ENCODE measurements at places on chromosomes 7 and 10.

- DNase-seq, result no peak
Observed at GRCh38 chr7:129522971-129523340, 20.6 kb downstream of the SMKR1 start.

DNA sequence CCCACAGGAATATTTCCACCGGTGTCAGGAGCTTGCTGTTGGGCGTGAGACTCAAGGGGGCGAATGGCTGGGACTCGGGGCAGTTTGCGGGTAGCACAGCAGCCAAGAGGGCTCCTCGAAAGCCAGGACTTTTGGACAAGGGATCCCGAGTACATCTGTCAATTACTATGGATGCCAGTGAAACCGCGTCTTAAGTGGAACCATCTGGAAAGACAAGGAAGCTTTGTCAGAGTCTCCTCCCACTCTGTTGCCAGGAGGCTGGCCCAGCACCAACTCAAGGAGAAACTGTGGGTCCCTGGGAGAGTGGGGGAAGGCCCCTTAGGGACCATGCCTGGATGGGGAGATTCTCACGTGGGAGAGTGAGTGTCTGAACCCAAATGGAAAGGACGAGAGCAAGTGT is 57.1 kb downstream of the C10orf143 start:
- DNase-seq, result peak; percentile 78

DNA sequence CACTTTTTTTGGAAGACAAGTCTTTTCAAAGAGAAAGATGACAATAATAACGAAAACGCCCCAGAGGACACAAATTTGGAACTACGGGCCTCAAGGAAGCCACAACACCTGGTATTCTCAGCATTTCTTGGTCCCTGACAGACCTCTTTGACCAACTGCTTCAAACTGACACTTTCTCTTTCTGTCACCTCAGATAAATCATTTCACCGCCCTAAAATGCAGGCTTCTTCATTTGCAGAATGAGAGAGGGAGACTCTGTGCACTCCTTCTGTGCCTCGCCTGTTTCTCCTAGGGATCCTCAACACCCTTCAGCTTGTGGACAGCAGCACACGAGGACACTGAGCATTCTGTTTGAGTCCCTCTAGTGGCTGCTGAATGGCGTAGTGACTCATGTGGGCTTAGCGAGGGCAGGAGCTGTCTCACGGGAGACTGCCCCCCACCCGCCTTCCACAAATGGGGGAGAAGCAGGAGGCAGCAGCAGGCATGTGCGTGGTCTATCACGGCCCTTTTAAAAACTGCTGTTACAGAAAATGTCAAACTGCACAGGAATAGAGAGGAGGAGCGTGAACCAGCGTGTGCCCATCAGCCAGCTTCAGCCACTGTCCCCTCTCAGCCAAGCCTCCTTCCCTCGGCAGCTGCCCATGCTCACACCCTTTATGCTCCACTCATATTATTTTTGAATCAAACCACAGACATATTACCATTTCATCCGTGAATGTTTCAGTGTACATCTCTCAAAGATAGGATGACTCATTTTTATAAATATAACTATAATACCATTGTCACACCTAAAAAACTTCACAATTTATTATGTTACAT is 41.4 kb downstream of the GSDME start:
- peak; percentile 44 for DNase-seq

GRCh38 chr10:122636953-122637352 is 62.7 kb downstream of the C10orf120 start:
- no peak for DNase-seq

GRCh38 chr10:11499425-11500071 is 111.9 kb downstream of the USP6NL start:
- DNase-seq, result no peak

DNA sequence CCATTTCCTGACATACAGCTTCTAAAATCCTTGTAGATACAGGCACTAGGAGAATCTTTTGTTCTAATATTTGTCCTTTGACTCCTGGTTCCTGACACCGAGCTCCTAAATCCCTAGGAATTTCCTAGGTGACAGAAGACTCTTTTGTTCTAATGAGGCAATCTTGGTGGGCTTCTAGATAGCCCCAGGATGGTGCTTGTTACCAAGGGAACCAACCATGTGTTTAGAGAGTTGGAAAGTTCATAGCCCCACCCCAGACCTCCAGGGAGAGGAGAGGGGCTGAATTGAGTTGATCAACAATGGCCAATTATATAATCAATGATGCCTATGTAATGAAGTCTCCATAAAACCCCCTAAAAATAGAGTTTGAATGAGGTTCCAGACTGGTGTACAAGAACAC is 145.1 kb downstream of the JMJD1C start:
- no peak for DNase-seq

- DNase-seq, result no peak
Observed at GRCh38 chr7:5667391-5667790, 114.1 kb downstream of the RNF216 start.

- DNase-seq, result no peak
Observed at GRCh38 chr10:115003396-115003795, 65.4 kb downstream of the TRUB1 start.

- DNase-seq, result peak; percentile 66
Observed at GRCh38 chr7:105268511-105269392, 120.0 kb downstream of the SRPK2 start.

DNA sequence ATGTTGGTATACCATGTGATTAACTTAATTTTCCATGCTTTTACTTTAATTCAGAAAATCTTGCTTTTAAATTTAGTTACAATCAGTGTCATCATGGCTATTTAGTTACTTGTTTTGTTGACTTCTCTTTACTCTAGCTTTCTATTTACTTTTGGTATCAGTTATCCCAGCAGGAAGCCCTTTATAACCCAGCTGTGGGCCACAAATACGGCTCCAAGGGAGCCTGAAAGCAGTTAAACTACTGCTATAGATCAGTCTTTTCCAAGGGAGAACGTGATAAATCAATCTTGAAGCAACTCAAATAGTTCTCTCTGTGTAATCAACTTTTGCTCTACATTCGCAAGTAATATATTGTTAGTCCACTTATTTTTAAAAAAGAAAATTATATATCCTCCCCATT is 287.4 kb downstream of the CACNA2D1 start:
- no peak for DNase-seq

DNA sequence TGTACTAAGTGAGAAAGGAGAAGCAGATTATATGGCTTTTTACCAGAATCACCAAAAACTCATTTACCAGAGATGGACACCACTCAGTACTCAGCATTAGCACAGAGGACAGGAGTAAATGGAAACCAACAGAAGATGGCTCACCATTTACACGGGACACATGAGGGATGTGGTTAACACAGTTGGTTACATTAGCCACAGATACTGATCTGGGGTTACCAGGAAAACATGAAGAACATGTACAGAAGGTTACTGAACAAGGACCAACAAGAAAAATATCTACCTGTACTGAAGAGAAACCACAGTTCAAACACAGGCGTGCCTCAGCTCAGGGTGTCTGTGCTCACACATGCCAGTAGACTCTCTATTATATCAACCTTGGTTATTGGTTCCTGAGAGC is 1285.8 kb upstream of the SORCS1 start:
- DNase-seq, result no peak

DNA sequence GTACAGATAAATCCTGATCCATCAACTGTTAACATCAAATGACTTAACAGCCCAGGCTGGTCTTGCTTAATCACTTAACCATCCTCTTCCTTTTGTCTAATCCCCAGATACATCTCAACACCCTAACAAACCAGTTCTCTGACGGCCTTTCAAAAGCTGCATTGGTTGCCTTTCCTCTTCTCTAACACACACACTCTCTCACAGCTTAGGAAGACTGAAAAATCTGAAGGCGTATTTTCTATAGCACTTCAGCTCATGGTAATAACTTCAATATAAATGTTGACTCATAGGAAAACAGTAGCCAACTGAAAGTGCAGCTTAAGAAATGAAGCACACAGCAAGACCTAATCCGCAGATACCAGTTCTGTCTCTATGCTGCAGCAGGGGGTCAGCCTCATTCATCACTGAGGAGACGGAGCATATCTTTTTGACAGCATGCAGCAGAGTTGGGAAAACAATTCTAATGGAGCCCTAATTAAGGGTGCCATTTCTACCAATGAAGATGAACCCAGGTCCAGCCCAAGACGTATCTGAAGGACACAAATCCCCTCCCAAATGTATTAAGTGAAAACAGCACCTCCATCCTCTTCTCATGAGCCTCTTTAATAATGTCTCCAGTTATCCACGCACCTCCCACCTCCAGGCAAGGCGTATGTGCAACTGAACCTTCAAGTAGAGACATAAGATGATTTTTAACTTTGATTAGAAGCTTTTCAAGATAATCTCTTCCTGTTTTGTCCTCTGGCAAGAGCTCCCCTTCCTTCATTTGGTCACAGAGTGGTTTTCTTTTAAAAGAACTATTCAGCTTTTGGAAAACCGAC is 211.7 kb upstream of the NFE2L3 start:
- DNase-seq, result no peak

- DNase-seq, result peak; percentile 15
Observed at GRCh38 chr10:119917777-119918176, 25.2 kb downstream of the SEC23IP start.

DNA sequence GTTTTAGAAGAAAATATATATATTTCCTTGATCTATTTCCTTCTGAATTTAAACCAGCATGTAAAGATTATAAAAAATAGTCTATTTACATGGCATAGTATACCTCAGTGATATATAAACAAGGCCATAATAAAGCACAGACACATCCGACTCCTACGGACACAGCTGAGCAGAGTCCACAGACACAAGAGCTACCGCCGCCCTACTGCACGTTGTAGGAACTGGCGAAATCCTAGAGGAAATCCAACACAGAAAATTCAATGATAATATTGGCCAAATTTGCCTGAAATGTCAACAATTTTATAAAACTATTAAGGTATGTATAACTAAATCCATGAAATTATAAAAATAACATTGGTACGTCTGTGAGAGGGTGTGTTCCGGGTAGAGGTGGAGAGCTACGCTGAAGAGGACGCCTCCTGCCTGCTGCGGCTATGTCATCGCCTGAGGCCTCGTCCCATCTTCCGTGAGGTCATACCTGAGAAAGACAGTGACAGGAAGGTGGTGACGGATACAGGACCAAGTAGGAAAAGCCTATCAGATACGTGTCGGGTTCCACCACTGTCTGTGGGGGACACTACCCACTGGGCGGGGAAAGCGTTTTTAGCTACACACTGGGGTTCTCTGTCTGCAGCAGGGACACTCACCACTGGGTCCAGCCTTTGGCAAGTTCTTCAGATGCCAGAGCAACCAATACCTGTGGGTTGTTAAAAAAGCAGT is 29.3 kb upstream of the NCAPG2 start:
- DNase-seq, result no peak

GRCh38 chr10:80498078-80498832 is 39.4 kb upstream of the SH2D4B start:
- DNase-seq, result no peak

DNA sequence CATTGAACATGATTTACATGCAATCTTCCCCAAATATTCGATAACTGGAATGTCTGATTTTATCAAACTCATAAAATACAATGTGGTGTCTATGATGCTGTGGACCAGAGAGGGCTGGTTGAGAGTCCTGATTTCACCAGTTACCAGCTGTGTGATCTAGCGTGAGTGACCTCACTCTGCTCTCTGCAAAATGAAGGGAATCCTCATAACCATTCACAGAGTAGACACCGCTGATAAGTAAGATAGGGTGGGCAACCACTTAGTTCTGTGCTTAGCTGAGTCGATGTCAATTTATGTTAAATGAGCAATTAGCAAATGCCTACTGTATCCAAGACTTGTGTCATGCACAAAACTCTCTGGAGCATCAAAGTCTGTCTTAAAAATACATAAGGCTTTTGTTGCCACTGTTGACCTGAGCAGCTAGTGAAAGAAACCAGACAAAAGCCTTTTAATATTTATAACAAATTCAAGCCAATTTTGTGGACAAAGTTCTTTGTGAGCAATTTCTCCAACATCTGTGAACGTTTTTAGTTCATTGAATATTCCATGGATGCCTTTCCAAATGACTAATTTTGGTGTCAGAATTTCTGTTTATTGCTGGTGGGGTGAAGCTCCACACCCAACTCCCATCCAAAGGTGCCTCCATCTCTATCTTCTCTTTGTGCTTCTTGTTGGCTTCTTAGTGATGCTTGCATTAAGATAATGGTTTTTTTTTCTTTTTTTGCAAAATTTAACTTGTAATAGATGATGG is 314.2 kb downstream of the ADRA2A start:
- peak; percentile 66 for DNase-seq

- no peak for DNase-seq
Observed at GRCh38 chr10:73843261-73843660, 31.1 kb downstream of the CAMK2G start.

GRCh38 chr7:66779669-66780409 is 39.3 kb downstream of the RABGEF1 start:
- no peak for DNase-seq

DNA sequence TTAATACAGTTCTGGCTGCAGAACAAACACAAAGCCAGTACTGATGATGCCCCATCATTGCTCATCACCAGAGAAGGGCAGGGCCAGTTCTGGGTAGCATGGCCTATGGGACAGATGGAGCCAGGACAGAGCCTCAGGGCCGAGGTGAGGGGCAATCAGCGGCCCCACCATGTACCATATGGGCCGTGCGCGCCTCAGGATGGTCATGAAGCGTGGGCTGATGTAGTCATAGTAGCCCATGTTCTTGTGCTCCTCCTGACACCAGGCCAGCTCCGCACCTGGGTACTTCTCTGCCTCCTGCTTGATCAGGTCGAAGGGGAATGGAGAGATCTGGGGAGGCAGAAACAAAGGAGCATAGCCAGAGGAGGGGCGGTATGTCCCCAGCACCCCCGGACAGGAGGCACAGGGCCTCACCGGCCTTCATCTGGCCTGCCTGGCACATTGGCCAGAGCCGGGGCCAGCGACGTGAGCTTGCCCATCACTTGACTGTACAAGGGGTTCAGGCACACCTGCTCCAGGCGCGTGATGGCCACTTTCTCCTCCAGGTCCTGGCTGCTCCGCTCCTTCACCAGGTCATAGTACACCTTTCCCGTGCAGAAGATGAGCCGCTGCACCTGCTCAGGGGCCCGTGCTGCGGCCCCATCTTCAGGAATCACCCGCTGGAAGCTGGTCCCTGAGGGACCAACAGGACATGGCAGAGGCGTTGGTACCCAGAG is 26.1 kb downstream of the OGDHL start:
- no peak for DNase-seq

DNA sequence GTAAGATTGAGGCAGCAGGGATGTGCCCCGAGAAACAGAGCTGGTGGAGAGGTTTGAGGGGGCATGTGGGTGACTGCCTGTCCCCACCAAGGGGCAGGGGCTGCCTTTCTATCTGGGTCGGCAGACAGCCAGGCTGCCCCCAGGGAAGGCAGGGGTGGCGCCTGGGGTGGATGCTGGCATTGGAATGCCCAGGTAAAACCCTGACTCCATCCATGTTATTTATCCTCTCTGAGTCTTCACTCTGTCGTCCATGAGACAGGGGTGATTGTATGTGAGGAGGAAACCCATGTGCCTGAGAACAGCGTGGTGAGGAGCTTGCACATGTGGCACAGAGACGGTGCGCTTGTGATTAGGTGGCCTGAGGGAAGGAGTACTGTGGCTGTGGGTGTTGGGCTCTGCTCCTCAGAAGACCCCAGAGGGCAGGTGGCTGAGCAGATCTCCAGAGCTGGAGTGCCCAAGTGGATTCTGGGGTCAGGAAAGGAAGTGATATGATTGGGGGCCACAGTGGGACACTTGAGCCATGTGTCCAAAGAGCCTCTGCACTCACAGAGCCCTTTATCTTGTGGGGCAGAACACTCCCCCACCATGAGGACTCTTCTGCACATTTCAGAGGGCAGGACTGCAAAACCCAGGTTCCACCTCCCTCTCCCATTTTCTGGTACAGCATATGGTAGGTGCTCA is 100.4 kb upstream of the RET start:
- no peak for DNase-seq

GRCh38 chr10:130300608-130301020 is 164.4 kb downstream of the GLRX3 start:
- DNase-seq, result peak; percentile 48

- peak; percentile 93 for DNase-seq
Observed at GRCh38 chr10:122126763-122127659, 138.0 kb downstream of the TACC2 start.

Data from AG10803 (cell line).